ENCODE measurements at places on chromosomes 11 and 22.

DNA sequence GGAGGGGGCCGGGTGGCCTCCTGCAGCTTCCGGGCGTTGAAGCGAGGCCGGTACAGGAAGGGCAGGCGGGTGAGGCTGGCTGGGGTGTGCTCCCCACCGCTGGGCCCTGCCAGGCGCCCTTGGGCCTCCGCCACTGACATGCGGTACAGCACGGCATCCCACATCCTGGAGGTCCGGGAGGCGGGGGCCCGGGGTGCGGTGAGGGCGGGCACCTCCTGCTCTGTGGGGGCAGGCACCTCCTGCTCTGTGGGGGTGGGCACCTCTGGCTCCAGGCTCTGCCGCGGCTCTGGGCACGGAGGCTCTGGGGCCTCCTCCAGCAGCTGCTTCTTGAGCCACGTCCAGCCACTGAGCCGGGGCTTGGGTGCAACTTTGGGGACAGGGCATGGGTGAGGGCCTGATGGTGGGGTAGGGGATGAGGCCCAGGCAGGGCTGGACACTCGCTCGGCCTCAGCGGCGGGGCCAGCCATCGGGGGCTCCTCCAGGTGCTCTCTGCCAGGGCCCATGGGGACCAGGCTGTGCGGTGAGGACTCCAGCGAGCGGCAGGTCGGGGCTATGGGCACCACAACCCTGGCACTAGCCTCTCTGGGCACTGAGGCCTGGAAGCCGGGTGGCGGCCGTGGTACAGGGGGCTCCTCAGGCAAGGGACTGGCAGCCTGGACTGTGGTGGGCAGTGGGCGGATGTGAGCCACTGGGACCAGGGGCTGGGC is 2.3 kb downstream of the PRR33 start:
- DNase-seq, result no peak

DNA sequence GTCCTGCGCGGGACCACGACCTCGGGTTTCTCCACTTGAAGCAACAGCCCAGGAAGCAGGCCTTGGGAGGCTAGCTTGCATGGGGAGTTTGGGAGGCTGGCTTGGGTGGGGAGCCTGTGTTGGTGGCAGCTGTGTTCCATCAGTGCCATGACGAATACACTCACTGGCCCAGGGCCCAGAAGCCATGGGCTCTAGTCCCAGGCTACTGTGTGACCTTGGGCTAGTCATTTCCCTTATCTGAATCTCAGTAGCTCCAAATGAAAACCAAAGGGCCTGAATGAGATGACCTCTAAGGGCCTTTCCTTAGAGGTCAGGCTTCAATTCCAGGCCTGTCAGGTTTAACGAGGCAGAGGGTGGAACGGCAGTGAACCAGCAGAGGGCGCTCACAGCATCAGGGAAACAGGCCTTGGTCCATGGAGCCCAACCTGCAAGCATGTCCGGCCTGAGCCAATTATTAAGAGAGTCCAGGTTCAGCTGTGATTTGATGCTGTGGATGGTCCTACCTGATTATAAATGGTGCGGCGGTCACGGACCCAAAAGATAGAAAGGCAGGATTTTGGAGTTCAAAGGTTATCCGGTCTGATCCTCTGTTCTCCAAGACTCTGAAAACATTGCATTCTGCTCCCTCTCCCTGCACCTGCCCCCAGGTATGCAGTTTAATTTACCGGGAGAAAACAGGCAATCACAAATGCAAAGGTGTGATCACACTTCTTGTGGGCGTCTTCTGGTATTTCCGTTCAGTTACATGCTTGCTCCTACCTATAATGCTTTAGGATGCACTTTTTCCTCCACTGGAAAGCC is 15.9 kb downstream of the PTPN5 start:
- DNase-seq, result no peak

GRCh38 chr11:15223318-15223717 is 108.6 kb downstream of the INSC start:
- DNase-seq, result peak; percentile 27

GRCh38 chr22:20430720-20431510 is 6.7 kb downstream of the SCARF2 start:
- peak; percentile 60 for DNase-seq

GRCh38 chr22:47596176-47596690 is 833.8 kb downstream of the TBC1D22A start:
- no peak for DNase-seq

GRCh38 chr22:25172153-25172552 is 27.5 kb upstream of the CRYBB3 start:
- DNase-seq, result no peak

- no peak for DNase-seq
Measured at GRCh38 chr11:110438017-110438416, 8.3 kb downstream of the FDX1 start.

DNA sequence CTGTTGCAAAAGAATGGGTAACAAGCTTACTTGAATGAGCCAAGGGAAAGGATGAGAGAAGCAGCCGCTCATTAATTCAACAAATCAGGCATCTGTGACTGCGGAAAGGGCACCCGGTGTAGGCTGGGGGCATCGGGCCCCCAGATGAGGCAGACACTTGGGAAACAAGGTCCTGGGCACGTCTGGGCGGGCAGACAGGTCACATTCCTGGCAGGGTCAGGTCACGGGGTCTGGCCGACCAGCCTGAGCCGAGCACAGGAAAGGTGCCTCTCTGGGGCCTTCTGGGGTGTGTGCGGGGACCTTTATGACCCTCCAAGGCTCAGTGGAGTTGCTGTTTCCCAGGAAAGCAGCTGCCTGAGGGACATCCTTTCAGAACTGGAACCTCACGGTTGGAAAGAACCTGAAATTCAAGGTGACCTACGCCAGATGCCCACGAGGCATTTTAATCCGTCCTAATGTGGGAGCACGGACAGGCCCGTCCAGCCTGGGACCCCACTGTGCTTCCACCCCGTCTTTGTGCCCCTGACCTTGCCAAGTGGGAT is 57.1 kb downstream of the ST14 start:
- no peak for DNase-seq

GRCh38 chr11:72609045-72609444 is 65.2 kb downstream of the PDE2A start:
- no peak for DNase-seq

- DNase-seq, result no peak
Measured at GRCh38 chr11:87002918-87003317, 34.8 kb upstream of the TMEM135 start.

GRCh38 chr11:117478126-117478860 is 150.6 kb downstream of the CEP164 start:
- no peak for DNase-seq

Data from umbilical cord (tissue), 2 donors.